ENCODE measurements at places on chromosomes 5 and 9.

- no peak for DNase-seq
These were observed 101.9 kb downstream of the MTRR start for GRCh38 chr5:7970816-7971215.

GRCh38 chr5:66315784-66316183 lies 171.7 kb downstream of the SREK1 start:
- DNase-seq, result no peak

DNA sequence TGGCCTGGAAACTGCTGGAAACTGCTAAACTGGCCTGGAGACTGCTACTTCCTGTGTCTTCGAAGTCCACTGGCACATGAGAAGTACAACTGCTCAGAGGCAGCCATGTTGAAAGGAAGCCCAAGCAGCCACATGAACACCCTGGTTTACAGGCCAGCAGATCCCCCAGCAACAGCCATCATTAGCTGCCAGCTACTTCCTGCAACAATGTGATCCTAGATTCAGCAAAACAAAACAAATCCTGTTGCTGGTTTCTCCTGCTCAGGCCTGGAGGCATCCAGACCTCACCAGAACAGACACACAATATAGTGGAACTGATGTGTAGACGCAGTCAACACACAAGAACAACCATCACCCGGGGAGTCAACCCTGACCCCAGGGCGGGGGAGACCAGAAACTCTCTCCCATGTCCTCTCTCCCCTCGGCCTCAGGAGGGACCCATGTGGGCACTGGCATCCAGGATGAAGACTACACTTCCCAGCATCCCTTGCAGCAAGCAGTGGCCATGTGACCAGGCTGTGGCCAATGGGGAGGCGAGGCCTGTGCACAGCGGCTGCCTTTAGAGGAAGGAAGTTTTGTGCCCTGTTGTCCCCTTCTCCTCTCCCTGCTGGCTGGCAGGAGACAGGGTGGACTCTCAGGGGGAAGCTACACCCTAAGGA lies 9.2 kb upstream of the LCN15 start:
- no peak for DNase-seq

- no peak for DNase-seq
These were observed 51.4 kb upstream of the TJP2 start for GRCh38 chr9:69122549-69123141.

DNA sequence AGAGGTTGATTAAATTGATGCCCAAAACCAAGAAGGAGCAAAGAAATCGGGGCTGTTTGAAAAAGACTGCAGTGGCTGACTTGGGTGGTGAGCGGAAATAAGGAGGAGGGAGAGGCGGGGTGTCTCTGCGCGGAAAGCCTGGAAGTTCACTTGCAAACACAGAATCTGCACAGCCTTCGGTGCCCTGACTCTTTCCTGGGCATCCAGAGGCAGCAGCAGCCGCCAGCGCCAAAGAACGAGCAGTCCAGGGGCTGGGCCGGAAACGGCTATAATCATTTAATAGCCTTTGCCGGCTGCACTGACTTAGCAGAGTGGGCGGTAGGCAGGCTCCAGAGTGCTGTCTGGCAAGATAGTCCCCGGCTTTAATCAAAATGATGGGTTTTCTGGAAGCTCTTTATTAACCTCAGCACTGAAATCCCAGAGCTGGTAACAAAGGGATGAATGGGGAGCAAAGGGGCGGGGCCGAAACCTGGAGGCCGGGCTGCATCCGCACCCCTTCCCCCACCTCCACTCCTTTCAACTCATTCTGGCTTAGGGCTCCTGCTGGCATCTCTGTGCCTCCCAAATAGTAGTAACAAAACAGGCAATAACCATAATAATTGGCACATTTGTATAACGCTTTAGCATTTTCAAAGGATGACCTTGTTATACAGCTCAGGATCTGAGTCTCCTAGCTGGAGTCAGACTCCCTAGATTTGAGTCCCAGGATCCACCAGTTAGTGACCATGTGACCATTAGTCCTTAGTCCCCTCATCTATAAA lies 35.7 kb downstream of the PCDHAC2 start:
- no peak for DNase-seq

GRCh38 chr5:67605730-67606585 lies 409.4 kb upstream of the CD180 start:
- DNase-seq, result no peak

GRCh38 chr5:16134204-16134603 lies 45.4 kb downstream of the MARCHF11 start:
- DNase-seq, result no peak

Measured in effector CD8-positive, alpha-beta T cell (primary cell).